ENCODE measurements at places on chromosomes 3 and 15.

DNA sequence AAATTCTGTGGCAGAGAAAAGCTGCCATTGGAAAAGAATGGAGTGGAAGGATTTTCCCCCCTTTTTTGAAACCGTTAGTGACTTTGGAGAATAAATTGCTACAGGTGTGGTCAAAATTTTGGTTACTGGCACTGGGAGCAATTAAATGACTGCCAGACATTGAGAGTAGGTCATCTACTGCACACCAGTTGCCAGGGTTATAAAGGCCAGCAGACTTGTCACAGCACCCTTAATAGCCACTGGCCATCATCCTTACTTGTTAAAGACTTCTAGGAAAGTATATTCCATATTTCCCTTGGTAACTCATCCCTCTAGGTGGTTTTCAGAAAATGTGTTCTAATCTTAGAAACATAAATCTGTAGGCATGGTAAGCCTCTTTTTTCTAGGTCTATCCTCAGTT is 8.0 kb downstream of the PIK3CA start:
- H3K36me3 ChIP-seq = no peaks in the 10 kb centered on the region
- no peaks in the 10 kb centered on the region for H3K27me3 ChIP-seq
- H3K4me3 ChIP-seq = no peak overlapping the region
- no peak overlapping the region for H3K27ac ChIP-seq

GRCh38 chr3:196689941-196690660 is 21.9 kb downstream of the CEP19 start:
- no peaks in the 10 kb centered on the region for H3K4me1 ChIP-seq
- H3K27ac ChIP-seq = no peak overlapping the region
- no peaks in the 10 kb centered on the region for H3K27me3 ChIP-seq
- no peak for DNase-seq
- no peak overlapping the region for H3K4me3 ChIP-seq

DNA sequence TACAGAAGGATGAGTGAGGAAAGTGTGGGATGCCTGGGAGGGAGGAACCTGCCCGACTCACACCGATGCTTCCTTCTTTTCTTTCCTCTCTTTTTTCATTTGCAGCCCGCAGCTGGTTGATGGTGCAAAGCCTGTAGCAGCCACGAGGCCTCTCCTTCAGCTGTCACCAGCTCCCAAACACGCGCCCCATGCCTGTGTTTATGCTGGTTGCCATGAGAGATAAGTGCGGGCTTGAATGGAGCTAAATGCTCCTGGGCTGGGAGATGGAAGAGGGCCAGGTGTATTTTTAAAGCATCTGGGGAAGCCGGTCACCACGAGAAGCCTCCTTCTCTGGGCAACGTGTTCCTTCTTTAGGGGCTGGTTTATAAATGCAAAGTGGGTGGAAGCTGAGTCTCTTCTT is 9.3 kb downstream of the COLQ start:
- no peaks in the 10 kb centered on the region for H3K4me1 ChIP-seq
- H3K36me3 ChIP-seq = no peaks in the 10 kb centered on the region
- H3K27me3 ChIP-seq = no peaks in the 10 kb centered on the region
- H3K27ac ChIP-seq = no peak overlapping the region
- peak; percentile 43 for DNase-seq
- H3K4me3 ChIP-seq = no peak overlapping the region

- H3K36me3 ChIP-seq = no peaks in the 10 kb centered on the region
- no peak for DNase-seq
- H3K4me3 ChIP-seq = no peak overlapping the region
- no peaks in the 10 kb centered on the region for H3K27me3 ChIP-seq
Measured at GRCh38 chr15:82737975-82738374, 28.3 kb upstream of the AP3B2 start.

- H3K4me3 ChIP-seq = no peak overlapping the region
- no peak overlapping the region for H3K27ac ChIP-seq
- H3K4me1 ChIP-seq = no peaks in the 10 kb centered on the region
- no peaks in the 10 kb centered on the region for H3K36me3 ChIP-seq
- DNase-seq = no peak
Measured at GRCh38 chr3:150013801-150014200, 43.1 kb upstream of the PFN2 start.

GRCh38 chr3:8204853-8205650 is 296.6 kb upstream of the LMCD1 start:
- H3K27ac ChIP-seq = no peak overlapping the region
- peaks cover 11% of the 10 kb centered on the region for H3K4me1 ChIP-seq
- no peaks in the 10 kb centered on the region for H3K36me3 ChIP-seq
- no peaks in the 10 kb centered on the region for H3K27me3 ChIP-seq
- no peak overlapping the region for H3K4me3 ChIP-seq

DNA sequence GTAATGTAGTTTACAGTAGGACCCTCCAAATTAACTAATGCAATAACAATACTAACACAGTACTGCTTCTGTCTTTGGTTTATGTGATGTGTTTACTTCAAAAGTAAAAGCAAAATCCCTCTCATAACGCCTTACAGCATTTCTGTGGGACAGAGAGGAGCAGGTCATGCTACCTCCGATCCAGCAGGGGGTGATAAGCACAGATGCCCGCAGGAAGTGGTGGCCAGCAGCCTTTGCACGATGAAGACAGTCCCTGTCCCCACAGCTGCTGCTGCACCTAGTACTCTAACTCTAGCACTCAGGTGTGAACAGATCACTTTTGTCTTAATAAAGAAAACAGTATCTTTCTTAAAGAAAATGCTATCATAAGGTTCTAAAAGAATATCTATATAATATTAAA is 38.3 kb downstream of the ANO10 start:
- no peaks in the 10 kb centered on the region for H3K27me3 ChIP-seq
- DNase-seq = no peak
- H3K36me3 ChIP-seq = no peaks in the 10 kb centered on the region
- no peak overlapping the region for H3K27ac ChIP-seq

Data from hepatocyte (in vitro differentiated cells).